ENCODE measurements at places on chromosomes 3 and 15.

DNA sequence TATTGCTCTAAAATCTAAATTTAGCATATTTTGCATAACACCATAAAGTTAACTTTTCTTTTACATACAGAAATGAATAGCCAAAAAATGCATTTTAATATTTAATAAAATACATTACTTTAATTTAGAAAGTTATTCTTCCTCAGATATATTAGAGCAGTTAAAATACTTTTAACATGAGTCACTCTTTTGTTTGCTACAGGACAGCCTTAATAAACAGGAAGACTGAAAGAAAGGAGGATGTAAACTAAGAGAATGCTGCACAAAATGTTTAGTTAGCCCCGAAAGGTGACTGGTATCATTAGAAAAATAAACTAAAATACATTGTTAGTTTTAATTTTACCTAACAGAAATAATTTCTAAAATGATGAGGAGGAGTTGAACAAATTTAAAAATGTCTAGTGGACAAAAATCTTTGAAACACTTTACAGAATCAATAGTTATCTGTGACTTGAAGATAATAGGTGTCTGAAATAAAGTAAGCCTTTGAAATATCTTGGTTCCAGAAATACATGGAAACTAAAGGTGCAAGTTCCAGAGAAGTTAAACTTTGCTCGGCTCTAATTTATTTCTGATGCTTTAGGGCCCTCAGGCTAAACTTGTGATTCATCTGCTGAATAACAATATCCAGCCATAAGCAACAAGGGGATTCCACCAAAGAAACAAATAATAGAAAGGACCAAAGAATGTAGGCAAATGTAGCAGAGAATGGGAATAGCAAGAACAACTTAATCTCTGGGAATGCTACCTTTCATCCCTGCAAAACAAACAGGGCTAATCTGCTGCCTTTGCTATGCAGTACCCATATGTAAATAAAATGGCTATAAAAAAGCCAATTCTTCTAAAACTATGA lies 138.3 kb upstream of the UBP1 start:
- no peak for DNase-seq

DNA sequence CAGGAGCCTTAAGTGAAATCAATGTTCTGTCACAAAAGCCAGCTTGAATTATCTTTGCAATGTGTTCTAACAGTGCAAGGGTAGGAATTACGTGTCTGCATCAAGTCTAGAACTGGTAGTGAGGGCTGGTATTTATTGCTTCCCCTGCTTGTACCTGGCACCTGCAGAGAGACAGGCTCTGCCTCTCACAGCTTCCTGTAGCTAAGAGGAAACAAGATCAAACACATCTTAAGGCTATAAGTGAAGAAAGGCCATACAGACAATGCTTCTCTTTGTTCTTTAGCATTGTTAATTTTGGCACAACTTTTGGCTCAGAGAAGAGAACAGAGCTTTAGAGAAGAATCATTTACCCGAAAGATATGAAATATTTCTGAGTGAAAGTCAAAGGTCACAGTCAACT lies 479.9 kb downstream of the GRM7 start:
- no peak for DNase-seq

DNA sequence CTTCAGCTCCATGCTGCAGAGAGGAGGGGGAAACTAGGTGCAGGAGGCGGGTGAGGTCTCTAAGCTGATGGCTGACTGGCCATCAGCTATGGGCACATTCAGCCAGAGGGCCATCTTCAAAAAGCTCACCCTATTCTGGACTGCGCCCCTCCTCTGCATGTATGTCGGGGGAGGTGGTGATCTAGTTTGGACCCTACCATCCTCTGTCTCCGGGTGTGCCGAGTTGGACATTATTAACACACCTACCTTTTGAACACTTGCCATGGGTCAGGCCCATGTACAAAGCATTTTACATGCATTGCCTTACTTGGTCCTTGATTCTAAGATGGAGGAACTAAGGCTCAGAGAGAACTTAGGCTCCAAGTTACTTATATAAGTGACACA lies 1.4 kb downstream of the NISCH start:
- DNase-seq, result no peak

- DNase-seq, result no peak
Observed at GRCh38 chr15:73366766-73367623, 1.8 kb downstream of the HCN4 start.

GRCh38 chr3:187896646-187897045 lies 151.4 kb upstream of the BCL6 start:
- DNase-seq, result no peak

- no peak for DNase-seq
Observed at GRCh38 chr3:34533451-34533850, 735.0 kb downstream of the PDCD6IP start.

DNA sequence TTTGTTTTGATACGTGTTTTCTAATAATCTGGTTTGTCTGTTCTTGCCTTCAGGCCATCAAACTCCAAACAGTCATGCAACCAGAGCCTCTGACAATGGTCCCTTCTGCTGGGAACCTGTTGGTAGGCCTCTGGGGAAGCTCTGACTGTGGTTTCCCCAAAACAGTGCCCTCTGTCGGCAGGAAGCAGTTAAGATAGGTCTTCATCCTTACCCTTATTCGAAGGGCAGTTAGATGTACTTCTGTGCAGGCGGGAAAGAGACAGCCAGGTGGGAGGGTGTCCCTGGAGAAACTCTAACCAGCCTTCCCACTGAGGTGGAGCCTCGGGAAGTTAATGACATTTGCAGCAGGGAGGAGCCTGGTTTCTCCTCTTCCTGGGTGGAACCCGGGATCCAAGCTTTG lies 81.6 kb upstream of the CHMP2B start:
- DNase-seq, result no peak

DNA sequence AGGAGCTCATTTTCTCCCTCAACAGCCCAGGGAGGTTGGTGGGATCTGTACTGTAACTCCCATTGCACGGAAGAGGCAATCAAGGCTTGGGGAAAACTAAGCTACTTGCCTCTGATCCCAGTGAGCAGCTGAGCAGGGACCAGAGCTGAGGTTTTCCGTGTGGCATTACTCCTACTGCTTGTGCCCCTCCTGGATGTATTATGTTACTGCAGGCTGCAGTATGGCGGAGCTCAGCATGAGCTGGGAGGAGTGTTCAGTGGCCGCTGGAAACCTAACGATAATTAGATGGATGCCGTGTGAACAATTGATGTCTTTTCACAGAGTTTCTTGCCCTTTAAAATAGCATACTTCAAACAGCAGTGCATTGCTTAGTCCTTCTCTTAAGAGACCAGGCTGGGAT lies 2.0 kb upstream of the TPRG1 start:
- no peak for DNase-seq

- DNase-seq, result no peak
Observed at GRCh38 chr15:92570391-92570790, 85.2 kb downstream of the FAM174B start.

GRCh38 chr3:105316331-105316730 lies 50.4 kb upstream of the ALCAM start:
- no peak for DNase-seq

DNA sequence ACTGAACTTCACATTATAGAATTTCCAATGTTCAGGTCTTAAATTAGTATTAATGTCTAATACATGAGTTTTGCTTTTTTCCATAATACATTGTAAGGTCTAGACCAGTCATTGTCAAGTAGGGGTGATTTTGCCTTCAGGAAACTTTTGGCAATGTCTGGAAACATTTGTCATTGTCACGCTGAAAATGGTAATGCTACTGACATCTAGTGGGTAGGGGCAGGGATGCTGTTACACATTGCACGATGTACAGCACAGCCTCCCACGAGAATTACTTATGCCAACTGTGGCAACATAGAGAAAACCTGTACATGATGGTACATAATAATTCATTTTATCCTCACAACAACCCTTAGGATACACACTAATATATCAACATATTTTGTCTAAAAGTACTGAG lies 384.1 kb downstream of the CADM2 start:
- no peak for DNase-seq

DNA sequence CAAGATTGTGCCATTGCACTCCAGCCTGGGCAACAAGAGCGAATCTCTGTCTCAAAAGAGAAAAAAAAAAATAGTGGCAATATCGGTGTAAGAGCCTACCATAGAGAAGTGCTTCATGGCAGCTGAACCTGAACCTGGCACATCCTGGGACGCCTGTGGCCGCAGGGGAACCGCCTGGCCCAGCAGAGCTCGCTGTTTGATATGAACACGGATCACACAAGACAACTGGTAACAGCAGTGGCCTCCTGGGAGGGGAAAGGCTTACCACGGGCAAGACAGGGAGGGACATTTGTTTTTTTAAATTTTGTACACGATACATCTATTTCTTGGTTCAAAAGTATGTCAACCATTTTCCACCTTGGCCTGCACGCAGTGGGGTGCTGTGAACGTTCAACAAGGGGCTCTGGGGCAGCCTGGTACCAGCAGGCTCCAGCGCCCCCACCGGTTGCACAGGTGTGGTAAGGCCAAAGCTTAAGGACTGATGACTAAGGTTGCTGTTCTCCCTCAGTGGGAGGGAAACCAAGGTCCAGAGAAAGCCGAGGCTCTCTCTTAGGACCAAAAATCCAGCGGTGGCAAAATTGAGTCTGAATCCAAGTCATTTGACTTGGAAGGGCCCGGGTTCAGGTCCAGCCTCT lies 21.7 kb upstream of the EPHB3 start:
- DNase-seq, result no peak

- no peak for DNase-seq
Observed at GRCh38 chr3:128447561-128448013, 19.1 kb downstream of the DNAJB8 start.

GRCh38 chr15:69344238-69344637 lies 45.5 kb downstream of the PAQR5 start:
- no peak for DNase-seq

DNA sequence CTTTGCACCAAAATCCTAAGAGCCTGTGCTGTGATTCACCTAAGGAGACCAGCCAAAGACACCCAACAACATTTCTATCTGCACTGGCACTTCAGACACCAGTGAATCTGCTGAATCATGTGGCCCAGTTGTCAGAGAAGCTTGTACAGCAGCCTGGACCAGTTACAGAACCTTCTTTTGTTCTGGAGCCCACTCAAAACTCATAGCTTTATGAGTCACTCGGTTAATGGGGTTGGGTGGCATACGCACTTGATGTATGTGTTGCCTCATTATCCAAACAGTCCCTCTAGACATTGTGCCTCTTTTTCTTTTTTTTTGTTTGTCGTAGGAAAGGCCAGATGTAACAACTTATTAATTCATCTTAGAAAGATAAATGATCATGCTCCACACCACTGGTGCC lies 25.6 kb upstream of the GOLGA6L2 start:
- DNase-seq, result no peak

Measured in activated CD4-positive, alpha-beta T cell treated with anti-CD3 and anti-CD28 coated beads, Interleukin-2, amount 50 U/mL, for 1 hour (primary cell).